ENCODE measurements at places on chromosomes 6 and 20.

GRCh38 chr6:124028117-124028516 is 224.5 kb downstream of the NKAIN2 start:
- DNase-seq = peak; percentile 50

- no peak for DNase-seq
Observed at GRCh38 chr6:63584566-63584965, 12.3 kb downstream of the LOC128125822 start.

DNA sequence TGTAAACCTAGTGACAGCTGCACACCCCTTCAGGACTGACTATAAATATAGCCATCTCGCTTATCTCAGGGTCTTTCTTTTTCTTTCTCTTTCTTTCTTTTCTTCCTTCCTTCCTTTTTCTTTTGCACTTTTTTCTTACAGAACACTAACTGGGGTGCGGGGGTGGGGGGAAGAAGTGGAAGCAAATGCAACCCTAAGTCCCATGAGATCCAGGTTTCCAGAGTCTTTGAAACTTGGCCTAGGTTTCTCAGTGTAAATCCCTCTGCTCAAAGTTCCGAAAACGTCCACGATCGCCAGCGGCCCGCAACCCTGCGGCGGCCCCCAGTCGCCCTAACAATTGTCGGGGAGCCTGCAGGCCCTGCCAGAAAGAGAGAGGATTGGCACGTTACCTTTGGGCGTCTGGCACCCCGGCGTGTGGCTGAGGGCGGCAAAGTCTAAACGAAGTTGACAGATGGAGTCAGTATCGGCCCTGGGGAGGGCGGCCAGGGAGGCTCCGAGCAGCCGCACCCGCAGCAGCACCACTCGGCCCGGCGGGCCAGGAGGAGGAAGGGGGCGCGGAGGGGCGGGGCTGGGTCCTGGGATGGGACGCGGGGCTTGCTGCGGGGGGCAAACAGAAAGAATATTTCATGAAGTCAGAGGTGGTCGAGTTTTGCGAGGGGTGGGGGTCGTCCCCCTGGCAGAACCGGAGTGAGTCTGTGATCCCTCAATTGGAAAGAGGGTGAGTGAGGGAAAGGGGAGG is 577 bp upstream of the FOXF2 start:
- no peak for DNase-seq

DNA sequence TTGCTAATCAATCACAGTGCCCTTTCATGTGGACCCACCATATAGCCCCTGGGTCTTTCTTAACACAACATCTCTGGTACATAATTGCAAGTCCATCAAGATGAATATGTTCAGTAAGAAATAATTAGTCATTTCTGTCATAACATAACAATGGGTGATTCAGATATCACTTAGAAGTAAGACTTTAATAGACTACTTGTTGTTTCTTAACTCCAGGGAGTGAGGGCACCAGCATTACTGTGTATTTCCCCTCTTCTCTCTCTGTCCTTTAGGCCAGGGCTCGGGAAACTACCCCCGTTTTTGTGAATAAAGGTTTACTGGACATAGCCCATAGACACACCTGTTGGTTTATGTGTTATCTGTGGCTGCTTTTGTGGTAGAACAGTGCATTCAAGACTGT is 123.5 kb downstream of the SLC24A3 start:
- DNase-seq = no peak

DNA sequence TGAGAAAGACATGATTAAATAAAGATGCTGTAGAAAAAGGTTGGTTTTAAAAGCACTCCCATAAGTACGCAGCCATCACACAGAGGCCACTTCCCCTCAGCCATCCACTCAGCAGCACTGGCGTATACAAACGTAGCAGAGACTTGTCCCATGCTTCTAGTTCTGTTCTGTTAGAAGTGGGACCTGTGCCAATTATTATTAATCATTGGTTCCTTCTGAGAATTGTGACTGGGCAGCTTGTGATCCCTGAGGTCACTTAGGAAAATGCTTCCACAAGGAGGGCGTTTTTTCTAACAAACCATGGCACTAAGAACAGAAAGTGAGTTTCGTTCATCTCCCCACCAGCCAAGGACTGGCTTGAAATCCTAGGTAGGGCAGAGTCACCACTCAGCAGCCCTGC is 53.9 kb downstream of the FAM120B start:
- peak; percentile 56 for DNase-seq

GRCh38 chr20:54214566-54214965 is 6.7 kb downstream of the PFDN4 start:
- no peak for DNase-seq

GRCh38 chr6:125273965-125274364 is 27.8 kb downstream of the HDDC2 start:
- DNase-seq = peak; percentile 70

GRCh38 chr6:56727097-56727850 is 84.6 kb upstream of the DST start:
- peak; percentile 63 for DNase-seq

- peak; percentile 15 for DNase-seq
Observed at GRCh38 chr6:68652117-68652536, 17.0 kb downstream of the ADGRB3 start.

DNA sequence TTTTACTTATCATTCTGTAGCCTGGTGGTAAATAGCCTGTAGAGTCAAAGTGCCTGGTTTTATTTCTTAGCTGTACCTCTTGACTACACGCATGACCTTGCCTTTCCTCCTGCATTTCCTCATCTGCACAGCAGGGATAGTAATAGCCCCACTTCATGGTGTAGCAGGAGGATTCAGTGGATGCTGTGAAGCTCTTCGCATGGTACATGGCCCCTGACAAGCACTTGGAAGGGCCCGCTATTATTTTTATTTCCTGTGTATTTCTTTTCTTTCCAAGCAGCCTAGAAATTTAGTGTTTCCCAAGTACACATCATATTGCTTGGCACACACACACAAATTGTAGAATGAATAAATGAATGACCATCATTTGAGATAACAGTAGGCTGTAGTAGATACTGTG is 547.2 kb downstream of the CDH26 start:
- DNase-seq = no peak

- DNase-seq = peak; percentile 60
Observed at GRCh38 chr6:28586962-28587745, 61.5 kb downstream of the GPX5 start.

DNA sequence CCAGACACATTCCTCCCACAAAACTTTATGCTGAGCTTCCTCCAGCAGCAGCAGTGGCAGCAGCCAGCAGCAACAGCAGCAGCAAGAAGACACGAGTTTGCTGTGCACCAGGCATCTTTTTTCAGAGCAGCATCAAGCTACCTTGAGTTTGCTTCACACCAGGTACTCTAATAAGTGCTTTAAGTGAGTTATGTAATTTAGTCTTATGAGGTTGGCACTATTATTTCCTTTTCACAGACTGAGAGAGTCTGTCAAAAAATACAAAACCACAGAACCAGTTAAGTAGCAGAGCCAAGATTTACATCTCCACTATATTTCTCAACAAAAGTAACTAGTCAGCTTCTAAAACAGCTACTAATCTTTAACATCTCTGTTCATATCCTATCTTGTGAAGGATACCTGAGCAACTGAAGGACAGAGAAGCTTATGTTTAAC is 23.7 kb downstream of the RANBP9 start:
- DNase-seq = no peak

All from choroid plexus epithelial cell (primary cell).